Activated T-helper 2 cell treated with anti-CD3 and anti-CD28 coated beads, Interferon-gamma antibody, Interleukin-2, Interleukin-4, amounts not matched to agents 10 μg/mL and 5 μg/mL and 100 μg/mL, durations not matched to agents 14 hours and 24 hours and 36 hours (primary cell): ENCODE measurements at places on chromosomes 12 and 14. TPM values are rescaled to one million over a fixed set of nuclear protein-coding genes. Genes with fewer than 3 reads are reported as not detected.
A peak's percentile ranks its signal among the peaks of the same experiment; 100 is the strongest.

DNA sequence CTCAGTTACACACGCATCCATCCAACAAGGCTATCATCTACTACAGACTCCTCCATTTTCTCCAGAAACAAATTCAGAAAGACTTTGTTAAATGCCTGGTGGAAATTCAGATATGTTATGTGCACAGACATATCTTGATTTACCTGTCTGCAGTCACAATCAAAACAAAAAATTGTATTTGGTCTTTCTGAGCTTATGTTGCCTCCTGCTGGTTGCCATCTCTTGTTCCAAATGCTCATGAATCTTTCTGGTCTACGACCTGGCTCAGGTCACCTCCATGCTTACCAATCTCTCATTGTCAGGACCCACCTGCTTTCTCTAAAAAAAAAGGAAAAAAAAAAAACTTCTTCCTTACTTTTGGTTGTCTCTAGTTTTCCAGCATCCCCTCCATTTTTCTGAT, 169.2 kb upstream of the PLXNC1 start:
- peak; percentile 13 for DNase-seq
- no peaks in the 10 kb centered on the region for H3K36me3 ChIP-seq
- no peak overlapping the region for H3K4me3 ChIP-seq
- H3K27me3 ChIP-seq = peaks cover 8% of the 10 kb centered on the region
- no peak overlapping the region for H3K27ac ChIP-seq
- peaks cover 34% of the 10 kb centered on the region for H3K4me1 ChIP-seq

DNA sequence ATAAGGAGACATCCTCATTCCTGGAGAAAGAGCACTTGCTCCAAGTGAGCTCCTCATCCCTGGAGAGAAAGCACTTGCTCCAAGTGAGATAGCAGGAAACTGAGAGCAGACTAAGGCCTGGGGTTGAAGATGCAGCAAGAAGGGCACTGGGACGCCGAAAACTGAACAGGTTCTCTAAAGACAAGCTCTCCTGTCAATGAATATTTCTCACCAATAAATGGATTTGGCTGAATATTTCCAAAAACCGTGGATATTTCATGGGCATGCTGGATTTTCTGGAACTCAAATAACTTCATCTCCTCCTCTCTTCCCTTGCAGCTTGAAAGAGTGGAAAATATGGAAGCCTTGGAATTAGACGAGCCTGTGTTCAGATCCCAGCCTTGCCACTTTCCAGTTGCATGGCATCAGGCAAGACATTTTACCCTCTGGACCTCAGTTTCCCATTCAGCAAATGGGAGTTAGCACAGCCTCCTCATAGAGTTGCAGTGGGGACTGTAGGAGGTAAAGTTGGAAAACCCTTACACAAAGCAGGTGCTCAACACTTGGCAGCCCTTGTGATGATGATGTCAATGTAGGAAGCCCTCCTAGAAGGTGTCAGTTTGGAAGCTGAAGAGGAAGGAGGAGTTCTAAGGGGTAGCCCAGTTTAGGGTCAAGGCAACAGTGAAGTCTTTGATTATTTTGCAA, 4.4 kb upstream of the KRT76 start:
- no peak for DNase-seq
- peaks cover 32% of the 10 kb centered on the region for H3K27me3 ChIP-seq
- H3K4me1 ChIP-seq = no peaks in the 10 kb centered on the region
- no peak overlapping the region for H3K4me3 ChIP-seq
- H3K36me3 ChIP-seq = no peaks in the 10 kb centered on the region

GRCh38 chr14:95480109-95480886, 36.2 kb downstream of the SYNE3 start:
- H3K36me3 ChIP-seq = peaks cover 30% of the 10 kb centered on the region
- DNase-seq = no peak
- peaks cover 19% of the 10 kb centered on the region for H3K4me1 ChIP-seq
- H3K27ac ChIP-seq = peak overlapping the region; percentile 58
- no peaks in the 10 kb centered on the region for H3K27me3 ChIP-seq

GRCh38 chr12:123997033-123997822, 24.2 kb downstream of the ZNF664 start:
- H3K27ac ChIP-seq = no peak overlapping the region
- H3K4me3 ChIP-seq = no peak overlapping the region
- H3K36me3 ChIP-seq = peaks cover 15% of the 10 kb centered on the region
- H3K4me1 ChIP-seq = peaks cover 29% of the 10 kb centered on the region

DNA sequence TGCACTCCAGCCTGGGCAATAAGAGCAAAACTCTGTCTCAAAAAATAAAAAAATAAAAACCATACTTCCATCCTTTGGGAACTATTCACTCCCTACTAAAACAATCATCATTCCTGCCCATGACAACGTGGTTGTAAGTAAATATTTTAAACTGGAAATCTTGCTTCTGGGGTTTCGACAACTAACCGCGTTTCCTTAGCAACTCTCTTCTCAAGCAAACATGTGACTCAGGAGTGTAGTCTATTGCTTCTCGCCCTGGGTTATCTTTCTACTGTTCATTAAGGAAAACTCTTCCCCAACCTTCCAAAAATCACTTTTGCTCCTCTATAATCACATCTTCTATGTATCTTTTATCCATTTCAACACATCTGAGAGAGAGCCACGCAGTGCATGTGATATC, 21.8 kb downstream of the APPL2 start:
- H3K27ac ChIP-seq = no peak overlapping the region
- H3K4me3 ChIP-seq = no peak overlapping the region
- H3K4me1 ChIP-seq = no peaks in the 10 kb centered on the region
- no peaks in the 10 kb centered on the region for H3K27me3 ChIP-seq
- peaks cover 56% of the 10 kb centered on the region for H3K36me3 ChIP-seq

The DBX2 gene
- not detected in 2 replicates for total RNA-seq

The KRT78 gene
- total RNA-seq = not detected in 2 replicates
